NCI-H524 (cell line): ENCODE measurements at places on chromosomes 3 and 15.

DNA sequence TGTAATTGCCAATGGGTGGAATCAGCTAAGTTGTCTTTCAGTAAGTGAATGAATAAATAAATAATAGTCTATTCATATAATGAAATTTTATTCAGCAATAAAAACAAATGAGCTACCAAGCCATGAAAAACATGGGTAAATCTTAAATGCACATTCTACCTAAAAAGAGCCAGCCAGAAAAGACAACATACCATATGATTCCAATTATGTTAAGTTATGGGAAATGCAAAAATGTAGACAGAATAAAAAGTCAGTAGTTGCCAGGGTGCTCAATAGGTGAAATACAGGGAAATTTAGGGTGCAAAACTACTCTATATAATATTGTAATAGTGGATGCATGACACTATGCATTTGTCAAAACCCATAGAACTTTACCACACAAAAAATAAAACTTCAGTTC, 277.2 kb upstream of the EPHA6 start:
- DNase-seq = no peak

DNA sequence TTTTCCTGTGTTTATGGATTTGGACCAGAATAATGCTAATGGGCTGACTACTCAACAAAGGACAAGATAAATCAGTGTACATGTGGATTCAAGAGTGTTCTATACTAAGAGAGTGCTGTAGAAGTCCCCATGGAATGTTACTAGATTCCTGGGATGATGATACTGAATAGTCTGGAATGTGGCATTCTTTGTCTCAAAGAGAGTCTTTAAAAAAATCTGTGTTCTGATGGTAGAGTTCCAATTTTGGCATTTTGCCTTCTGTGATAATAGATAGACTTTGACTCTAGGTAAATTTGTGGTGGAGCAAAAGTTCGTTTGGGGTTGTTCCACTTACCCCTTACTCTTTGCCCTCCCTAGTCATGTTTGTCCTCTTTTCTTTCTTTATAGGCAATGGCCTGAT, 43.7 kb downstream of the NMD3 start:
- no peak for DNase-seq

GRCh38 chr3:170154569-170155143, 26.9 kb downstream of the PHC3 start:
- DNase-seq = no peak

DNA sequence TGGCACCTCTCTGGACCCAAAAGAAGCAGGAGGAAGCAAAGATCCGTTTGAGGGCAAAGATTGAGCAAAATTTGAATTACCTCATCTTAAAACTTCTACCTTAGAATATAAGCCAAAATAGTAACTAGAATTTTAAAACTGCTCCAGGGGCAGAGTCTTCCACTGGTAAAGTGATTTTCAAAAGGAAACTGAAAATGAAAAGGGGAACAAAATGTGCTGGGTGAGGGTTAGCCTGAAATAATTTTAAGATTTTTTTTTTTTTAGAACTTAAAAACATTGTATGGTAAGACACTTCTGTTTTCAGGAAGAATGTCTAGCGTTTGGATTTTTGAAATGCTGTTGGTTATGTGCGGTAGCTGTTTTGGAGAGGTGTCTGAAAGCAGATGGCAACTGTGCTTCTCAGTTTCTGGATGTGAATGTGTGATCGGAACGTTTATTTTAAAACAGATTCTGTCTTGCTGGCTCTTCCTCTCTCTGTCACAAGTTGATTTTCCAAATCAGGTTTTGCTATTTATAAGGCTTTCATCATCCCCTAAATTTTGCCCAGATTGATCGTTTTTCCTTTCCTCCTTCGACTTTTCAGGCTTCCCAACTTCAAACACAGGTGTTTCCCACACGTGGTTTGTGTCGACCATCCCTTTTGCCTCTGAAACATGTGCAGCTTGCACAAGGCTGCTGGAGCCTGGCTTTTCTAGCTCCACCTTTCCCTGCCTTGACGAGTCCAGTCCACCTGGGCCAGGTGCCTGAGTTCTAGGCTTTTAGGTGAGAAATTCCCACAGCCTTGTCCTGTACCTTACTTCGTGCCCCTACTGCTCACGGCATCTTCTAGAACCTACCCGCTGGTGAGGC, 3.3 kb downstream of the LRRK1 start:
- no peak for DNase-seq

- no peak for DNase-seq
These were observed 310.7 kb downstream of the RBMS3 start for GRCh38 chr3:29591579-29591978.

GRCh38 chr3:39168156-39168780, 14.9 kb upstream of the CSRNP1 start:
- DNase-seq = no peak

- no peak for DNase-seq
These were observed 81.1 kb downstream of the BTD start for GRCh38 chr3:15682561-15683185.

- DNase-seq = no peak
These were observed 13.2 kb downstream of the ZDHHC3 start for GRCh38 chr3:44962621-44963393.

- no peak for DNase-seq
These were observed 28.0 kb upstream of the TPRG1 start for GRCh38 chr3:189143771-189144170.

DNA sequence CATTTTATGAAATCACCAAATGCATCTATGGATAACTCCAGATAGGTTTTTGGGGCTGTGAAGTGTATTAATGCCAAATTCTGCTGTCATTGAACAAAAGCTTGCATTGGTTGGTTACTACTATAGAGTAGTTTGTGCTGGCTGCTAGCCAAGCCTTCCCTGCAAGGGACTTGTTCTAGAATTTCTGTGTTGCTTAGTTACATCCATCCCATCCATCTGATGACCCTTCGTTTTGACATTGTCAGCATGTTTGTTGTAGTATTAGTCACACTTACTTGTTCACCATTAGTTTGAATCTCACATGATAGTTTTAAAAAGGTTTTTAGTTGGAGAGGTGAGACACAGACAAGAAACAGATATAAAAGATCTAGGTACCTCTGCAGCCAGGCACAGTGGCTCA, 7.0 kb upstream of the NIPA2 start:
- no peak for DNase-seq

- DNase-seq = no peak
These were observed 374.6 kb downstream of the EPHB1 start for GRCh38 chr3:135169651-135170050.

- DNase-seq = no peak
These were observed 39.9 kb downstream of the PLS1 start for GRCh38 chr3:142636050-142636449.

- peak; percentile 37 for DNase-seq
These were observed 11.3 kb upstream of the LIMD1 start for GRCh38 chr3:45583021-45583851.

GRCh38 chr3:58169371-58169770, 41.4 kb downstream of the DNASE1L3 start:
- DNase-seq = no peak

DNA sequence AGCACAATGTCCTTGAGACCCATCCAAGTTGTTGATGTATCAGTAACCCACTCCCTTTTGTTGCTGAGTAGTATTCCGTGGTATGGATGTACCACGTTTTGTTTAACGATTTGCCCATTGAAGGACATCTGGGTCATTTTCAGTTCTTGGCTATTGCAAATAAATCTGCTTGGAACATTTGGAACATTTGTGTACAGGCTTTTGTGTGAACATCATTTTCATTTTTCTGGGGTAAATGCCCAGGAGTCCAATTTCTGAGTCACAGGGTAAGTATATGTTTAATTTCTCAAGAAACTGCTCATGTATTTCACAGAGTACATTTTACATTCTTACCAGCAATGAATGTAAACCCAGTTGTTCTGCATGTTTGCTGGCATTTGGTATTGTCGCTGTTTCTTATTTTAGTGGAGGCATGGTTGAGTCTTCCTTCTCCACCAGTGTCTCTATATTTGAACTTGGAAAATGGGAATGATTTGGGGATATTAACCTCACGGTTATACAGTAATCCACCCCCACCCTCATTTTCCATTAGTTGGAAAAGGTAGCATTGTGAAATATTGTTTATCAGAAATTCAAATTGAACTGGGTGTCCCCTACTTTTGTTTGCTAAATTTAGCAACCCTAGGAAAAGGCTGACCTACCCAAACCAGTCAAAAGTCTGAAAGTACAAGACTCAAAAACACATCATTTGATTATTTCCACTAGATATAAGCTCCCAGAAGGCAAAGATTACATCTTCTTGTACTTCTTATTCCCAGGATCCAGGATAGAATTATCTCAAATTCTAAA, 30.8 kb downstream of the POMGNT2 start:
- DNase-seq = no peak

GRCh38 chr3:60932643-60933042, 318.6 kb downstream of the FHIT start:
- DNase-seq = no peak

GRCh38 chr3:113736548-113737089, 9.4 kb downstream of the NAA50 start:
- DNase-seq = peak; percentile 29

DNA sequence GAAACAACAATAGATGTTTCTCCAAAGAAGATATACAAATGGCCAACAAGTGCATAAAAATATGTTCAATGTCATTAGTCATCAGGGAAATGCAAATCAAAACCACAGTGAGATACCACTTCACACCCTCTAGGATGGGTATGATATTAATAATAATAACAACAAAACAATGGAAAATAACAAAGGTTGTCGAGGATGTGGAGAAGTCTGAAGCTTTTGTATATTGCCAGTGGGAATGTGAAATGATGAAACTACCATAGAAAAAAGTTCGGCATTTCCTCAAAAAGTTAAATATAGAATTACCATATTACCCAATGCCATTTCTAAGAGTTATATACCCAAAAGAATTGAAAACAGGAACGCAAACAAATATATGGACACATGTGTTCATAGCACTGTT, 10.8 kb downstream of the BHLHE40 start:
- no peak for DNase-seq

GRCh38 chr3:185744997-185745843, 79.6 kb downstream of the IGF2BP2 start:
- DNase-seq = no peak

- DNase-seq = no peak
These were observed 588.4 kb downstream of the NAALADL2 start for GRCh38 chr3:175447521-175447920.

GRCh38 chr3:187237741-187238140, 40.5 kb downstream of the RTP1 start:
- DNase-seq = no peak

DNA sequence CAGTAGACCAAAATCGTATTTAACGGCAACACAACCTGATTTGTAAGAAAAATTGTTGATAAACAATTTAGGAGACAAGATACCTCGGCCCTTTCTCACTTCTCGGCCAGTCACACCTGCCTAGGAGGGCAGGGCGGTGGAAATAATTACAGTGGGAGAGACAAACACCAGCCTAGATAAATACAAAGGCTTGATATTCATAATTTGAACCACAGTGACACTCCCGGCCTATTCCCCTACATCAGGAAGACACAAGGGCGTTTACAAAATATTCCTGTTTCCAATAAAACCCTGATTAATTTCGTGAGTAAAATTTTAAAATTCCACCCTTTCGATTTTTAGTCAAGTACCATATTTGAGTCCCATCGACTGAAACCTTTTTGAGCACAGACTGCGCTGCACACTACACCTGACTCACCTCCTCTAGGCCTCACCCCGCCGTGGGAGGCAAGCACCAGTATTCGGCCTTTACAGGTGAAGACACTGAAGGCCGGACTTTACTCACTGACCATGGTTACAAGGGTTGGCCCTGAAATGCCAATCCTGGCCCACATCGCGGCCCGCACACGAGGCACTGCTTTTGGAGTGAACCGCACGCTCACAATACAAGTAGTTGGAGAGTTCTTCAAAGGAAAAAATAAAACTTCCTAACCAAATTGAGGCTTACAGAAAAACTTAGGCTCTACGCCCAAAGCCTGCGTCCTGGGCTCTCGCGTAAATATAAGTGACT, 794 bp downstream of the ARPP19 start:
- DNase-seq = peak; percentile 49

DNA sequence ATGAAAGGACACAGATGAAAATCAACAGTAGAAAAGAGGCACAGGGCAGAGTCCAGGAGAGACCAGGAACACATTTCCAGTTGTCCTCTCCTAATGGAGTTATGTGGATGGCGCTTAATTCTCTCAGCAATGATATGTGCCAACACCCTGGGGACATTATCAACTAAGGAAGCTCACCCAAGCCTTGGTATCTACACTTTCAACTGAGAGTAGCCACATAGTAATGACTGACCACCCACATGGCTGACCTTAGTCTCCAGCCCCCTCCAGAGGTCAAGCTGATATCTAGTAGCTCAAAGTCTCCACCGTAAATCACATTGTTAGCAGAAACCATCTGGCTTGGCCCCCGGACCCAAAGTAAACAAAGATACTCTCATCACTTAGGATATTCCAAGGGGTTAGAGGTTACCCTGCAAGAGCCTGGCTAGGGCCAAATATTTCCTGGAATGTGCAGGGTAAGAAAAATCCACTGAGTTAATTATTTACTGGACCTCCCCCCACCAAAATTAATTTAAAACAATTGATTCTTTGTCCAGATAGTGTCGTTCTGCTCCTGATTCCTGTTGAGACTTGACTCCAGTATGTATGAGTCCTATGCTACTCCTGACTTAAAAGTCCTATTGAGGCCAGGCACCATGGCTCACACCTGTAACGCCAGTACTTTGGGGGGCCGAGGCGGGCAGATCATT, 24.8 kb downstream of the GABRR3 start:
- DNase-seq = no peak

GRCh38 chr3:52546111-52546901, 9.9 kb downstream of the UQCC5 start:
- DNase-seq = no peak

GRCh38 chr3:151146071-151146730, 56.8 kb downstream of the GPR171 start:
- peak; percentile 91 for DNase-seq

- no peak for DNase-seq
These were observed 19.7 kb downstream of the GABPB1 start for GRCh38 chr15:50335251-50335650.

GRCh38 chr15:25710184-25710583, 152.9 kb downstream of the ATP10A start:
- DNase-seq = no peak

- no peak for DNase-seq
These were observed 43.1 kb downstream of the FGF7 start for GRCh38 chr15:49466119-49466518.

- DNase-seq = no peak
These were observed 39.3 kb downstream of the OSTN start for GRCh38 chr3:191238321-191238817.

DNA sequence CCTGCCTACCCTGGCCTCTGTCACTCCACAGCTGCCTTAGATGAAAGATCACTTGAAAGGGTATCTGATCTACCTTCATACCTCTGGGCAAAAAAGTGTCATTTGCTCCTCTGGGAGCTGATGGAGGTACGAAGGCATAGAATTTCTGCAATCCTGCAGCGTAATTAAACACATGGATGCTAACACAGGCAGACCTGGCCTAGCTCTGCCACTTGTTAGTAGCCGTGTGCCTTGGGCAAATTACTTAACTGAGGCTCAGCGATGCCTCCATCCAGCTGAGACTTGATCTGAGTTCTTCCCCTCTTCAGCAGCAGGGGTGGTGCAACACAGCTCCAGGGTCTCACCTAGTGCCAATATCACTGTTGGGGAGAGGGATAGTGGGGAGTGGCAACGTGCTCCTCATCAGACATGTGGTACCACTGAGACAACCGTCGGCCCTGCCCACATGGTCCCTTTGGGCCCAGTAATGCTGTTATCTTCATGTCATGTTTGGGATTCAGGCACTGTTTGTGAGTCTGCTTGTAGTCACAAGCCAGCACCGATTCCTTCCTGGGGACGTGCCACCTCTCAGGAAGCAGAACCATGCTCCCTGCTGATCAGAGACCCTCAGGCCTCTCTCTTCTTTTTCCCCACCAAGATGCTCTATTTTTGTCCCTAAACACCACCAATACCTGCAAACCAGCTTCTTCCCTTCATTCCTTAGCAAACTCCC, 34.1 kb upstream of the PIAS1 start:
- DNase-seq = no peak
